ENCODE measurements at places on chromosomes 7 and 10.

- DNase-seq = peak; percentile 25
Observed at GRCh38 chr10:63699785-63700613, 178.8 kb downstream of the REEP3 start.

- no peak for DNase-seq
Observed at GRCh38 chr10:91418416-91418815, 8.3 kb downstream of the HECTD2 start.

GRCh38 chr7:71630516-71630915 lies 498.6 kb downstream of the GALNT17 start:
- DNase-seq = no peak

GRCh38 chr10:58661336-58661735 lies 148.7 kb downstream of the BICC1 start:
- no peak for DNase-seq

- DNase-seq = no peak
Observed at GRCh38 chr10:91907914-91908336, 1.4 kb downstream of the FGFBP3 start.

- DNase-seq = no peak
Observed at GRCh38 chr10:113959383-113959760, 84.3 kb upstream of the ADRB1 start.

DNA sequence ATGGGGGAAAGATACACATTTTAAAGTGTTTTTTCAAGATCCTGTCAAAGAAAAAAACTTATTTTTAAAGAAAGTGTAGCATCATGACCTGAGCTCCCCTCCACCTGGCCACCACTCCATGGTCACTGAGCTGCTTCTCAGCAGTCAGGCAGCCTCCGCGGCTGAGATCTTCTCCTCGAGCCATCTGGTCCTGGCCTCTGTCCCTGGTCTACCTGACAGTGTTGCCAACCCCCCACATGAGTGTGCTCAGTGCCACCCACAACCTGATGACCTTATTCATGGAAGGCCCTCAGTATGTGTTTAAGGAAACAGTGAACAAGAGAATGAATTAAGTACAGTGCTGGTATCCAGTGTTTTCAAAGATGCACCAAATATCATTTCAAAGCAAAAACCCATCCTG lies 694.5 kb upstream of the NRP1 start:
- DNase-seq = no peak

DNA sequence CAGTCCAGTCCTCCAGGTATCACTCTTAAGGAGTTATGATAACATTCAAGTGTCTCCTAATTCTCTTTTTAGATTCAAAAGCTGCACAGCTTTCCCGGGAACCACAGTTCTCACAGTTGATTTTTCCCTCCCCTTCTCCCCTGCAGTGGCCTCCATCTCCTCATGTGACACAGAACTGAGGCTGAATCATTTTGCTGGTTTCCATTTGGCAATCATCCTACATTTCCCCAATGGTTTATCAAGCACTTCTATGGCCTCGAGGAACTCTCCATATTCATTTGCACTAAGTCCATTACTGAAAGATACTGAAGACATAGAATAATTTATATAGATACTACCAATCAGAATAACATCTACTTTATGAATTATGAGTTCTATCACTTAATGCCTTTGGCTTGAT lies 484.9 kb downstream of the GPAM start:
- no peak for DNase-seq

GRCh38 chr10:34489973-34490745 lies 324.9 kb downstream of the PARD3 start:
- DNase-seq = no peak

DNA sequence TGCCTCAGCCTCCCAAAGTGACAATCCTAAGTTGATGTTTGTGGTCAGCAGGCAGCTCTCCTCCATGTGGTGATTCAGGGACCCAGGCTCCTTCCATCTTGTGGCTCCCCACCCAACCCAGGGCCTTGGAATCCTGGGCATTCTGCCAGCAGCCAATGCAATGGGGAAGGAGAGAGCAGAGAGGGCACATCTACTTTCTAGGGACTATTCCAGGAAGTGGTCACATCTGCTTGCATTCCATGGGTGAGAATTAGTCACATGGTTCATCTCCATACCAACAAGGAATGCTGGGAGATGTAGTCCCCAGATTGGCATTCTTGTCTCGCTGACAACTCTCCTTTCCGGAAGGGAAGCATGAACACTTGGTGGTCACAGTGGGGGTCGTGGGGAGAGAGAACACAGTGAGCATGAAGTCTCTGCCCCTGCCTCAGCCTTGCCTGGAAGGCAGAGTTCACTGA lies 9.9 kb upstream of the SRRM3 start:
- DNase-seq = no peak

GRCh38 chr7:20786049-20786412 lies 655 bp downstream of the SP8 start:
- no peak for DNase-seq

DNA sequence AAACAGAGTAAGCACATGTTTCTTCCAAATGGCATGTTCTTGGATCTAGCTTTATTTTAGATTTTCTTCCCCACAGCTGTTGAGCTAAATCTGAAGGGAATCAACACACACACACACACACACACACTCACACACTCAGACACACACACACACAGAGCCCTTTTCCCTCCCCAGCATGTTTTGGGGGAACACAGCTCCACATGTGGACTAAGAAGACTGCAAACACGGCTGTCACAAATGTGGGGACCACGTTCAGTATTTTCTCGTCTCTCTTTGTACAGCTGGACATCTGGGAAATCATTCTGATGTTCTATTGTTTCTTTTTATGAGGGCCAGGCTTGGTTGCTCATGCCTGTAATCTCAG lies 116.3 kb downstream of the ABLIM1 start:
- DNase-seq = no peak

DNA sequence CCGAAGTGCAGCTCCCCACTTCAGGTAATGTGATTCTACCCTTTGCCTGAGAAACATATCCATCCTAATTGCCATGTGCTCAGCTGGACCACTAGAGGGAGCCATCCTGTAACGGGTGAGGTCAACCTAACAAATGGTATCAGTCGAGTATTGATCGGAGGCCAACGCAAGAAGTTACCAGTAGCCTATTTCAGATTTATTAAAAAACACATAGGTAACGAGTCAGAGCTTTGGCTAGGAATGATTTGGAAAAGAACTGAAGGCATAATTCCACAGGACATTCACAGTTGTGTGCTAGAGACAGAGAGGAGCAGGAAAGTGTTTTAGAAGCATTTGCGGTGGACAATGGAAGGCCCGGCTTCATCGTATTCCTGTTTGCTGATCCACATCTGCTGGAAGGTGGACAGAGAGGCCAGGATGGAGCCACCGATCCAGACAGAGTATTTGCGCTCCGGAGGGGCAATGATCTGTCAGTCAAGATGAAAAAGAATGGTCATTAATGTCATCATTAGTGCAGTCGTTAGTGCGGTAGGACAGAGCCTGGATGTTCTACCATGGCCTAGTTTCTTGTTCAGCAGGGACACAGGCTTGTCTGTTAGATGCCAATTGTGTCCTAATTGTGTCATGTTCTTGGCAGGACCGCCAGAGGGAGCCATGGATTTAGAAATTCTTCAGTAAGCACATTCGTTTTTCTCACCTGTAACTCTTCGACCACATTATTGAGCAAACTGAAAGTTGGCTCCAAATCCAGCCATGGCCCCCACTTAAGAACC lies 17.5 kb downstream of the ACTA2 start:
- peak; percentile 76 for DNase-seq

DNA sequence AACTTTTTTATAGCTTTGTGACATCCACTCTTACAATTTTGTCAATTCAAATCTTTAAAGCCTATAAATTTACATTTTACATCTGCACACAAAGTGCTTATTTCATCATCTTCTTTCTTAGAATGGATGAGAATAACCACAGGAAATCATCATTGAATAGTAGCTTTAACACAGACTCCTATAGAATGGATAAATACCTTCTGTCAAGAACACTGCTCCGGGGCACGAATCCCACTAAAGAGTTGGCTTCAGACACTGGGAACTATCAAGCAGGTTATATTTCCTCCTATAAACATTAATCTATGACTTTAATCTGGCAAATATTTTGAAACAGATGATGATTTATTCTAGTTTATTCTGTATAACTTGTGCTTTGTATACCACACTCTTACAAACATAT lies 269.7 kb upstream of the TPK1 start:
- DNase-seq = no peak

GRCh38 chr7:127717502-127718339 lies 65.7 kb downstream of the SND1 start:
- DNase-seq = no peak
